ENCODE measurements at places on chromosomes 3 and 15.
A peak's percentile ranks its signal among the peaks of the same experiment; 100 is the strongest.

DNA sequence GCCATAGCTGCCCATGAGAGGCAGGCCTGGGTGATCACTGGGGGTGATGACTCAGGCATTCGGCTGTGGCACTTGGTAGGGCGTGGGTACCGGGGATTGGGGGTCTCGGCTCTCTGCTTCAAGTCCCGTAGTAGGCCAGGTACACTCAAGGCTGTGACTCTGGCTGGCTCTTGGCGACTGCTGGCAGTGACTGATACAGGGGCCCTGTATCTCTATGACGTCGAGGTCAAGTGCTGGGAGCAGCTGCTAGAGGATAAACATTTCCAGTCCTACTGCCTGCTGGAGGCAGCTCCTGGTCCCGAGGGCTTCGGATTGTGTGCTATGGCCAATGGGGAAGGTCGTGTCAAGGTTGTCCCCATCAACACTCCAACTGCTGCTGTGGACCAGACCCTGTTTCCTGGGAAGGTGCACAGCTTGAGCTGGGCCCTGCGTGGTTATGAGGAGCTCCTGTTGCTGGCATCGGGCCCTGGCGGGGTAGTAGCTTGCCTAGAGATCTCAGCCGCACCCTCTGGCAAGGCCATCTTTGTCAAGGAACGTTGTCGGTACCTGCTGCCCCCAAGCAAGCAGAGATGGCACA lies 5.3 kb downstream of the WDR6 start:
- DNase-seq = no peak

DNA sequence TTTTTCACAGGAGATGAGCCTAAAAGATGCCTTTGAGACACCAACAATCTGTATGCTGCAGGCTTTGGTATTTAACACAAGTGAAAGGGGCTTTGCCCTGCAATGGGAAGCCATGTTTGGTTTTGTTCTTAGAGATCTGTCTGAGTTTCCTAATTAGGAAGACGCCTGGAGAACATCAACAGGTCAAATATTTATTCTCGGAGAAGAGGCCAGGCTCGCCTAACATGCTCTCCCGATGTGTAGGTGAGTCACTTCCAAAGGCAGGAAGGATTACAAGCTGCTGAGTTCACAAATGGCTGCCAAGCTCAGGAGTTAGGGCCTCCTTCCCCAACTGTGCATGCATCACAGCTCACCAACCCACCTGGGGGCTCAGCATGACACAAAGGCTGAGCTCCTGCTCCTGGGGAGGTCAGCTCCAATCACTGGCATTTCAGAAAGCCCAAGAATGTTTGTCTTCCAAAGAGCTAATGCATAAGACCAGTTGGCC lies 119.5 kb upstream of the PRICKLE2 start:
- DNase-seq = no peak

GRCh38 chr3:12759693-12760565 lies 870 bp upstream of the TMEM40 start:
- DNase-seq = no peak

GRCh38 chr15:37090543-37091175 lies 9.7 kb downstream of the MEIS2 start:
- DNase-seq = no peak

- DNase-seq = peak; percentile 6
Measured at GRCh38 chr15:76235186-76235826, 76.0 kb downstream of the ETFA start.

Data from DMS79 treated with DMSO at 0.1 percent for 48 hours (cell line).